ENCODE measurements at places on chromosomes 2 and 18.

DNA sequence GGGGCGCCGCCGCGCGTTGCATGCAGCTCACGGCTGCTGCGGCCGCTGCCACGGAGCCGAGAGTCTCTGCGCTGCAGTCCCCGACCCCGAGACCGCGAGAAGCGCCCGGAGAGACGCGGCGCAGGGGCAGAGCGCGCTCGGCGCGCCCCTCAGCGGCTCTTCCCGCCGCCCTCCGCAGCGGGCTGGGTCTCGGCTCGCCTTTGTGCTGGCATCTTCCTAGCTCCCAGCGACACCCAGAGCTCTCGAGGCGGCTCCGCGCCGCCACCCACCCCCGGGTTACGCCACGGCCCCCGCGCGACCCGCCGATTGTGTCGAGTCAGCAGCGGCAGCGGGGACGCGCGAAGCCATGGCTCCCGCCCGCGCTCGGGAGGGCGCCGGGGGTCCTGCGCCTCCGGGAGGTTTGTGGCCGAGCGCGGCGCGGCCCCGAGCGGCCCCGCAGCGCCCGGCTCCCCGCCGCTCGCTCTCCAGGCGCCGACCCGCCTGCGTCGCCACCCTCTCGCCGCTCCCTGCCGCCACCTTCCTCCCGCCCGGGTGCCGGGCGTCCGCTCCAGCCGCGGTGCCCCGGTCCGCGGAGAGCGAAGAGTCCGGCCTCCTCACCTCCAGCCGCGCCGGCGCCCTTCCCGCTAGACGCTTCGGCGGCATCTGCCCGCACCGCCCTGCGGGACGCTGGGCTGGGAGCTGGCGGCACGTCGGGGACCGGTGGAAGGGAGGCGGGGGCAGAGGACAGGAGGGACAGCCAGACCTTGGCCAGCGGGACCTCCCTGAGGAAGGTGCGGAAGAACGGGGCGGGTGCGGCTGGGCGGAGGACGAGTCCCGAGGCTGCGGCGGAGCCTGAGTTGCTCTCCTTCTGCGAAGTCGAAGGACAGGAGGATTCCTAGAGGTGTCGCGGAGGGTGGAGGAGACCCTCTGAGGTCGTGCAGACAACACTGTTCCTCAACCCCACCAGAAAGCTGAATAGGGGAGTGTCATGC is 46.3 kb upstream of the CCDC150 start:
- no peak for DNase-seq

DNA sequence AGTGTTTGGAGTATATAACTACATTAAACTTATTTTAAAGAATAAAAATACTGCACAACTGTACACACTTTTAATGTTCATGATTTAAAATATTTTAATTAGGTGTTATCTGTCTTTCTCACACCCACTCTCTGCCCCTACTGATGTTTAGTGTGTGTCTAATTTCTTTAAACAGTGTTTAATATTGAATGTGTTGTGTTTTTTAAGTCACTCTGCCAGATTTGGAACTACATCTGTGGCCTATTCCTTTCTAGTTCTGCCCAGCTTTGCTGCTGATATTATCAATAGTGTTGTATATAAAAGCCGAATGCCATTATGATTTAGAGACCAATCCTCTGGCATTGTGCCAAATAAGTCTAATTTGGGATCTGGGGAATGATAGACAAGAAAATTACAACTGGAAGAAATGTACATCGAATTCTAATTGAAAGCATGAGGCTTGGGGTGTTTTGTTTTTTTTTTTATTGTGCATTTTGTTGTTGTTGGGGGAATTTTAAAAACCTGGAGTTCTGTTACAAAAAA is 398.0 kb downstream of the CPS1 start:
- DNase-seq, result no peak

DNA sequence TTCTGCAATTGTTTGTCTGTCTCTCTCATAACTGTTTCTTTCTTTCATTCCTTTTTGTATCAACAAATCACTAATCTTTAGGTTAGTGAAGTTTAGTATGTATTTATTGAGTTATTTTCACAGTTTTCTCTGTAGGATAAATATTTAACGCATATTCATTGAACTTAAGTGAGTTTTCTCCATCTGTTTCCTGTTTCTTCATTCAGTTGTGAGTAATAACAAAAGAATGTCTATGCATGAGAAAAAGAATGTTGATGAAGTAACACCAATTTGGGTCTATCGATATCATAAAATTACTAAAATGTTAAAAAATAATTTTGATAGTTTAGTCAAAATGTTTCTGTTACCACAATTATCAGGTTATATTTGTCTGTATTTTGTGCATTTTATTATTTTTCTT is 948.0 kb downstream of the DSC3 start:
- DNase-seq, result no peak

DNA sequence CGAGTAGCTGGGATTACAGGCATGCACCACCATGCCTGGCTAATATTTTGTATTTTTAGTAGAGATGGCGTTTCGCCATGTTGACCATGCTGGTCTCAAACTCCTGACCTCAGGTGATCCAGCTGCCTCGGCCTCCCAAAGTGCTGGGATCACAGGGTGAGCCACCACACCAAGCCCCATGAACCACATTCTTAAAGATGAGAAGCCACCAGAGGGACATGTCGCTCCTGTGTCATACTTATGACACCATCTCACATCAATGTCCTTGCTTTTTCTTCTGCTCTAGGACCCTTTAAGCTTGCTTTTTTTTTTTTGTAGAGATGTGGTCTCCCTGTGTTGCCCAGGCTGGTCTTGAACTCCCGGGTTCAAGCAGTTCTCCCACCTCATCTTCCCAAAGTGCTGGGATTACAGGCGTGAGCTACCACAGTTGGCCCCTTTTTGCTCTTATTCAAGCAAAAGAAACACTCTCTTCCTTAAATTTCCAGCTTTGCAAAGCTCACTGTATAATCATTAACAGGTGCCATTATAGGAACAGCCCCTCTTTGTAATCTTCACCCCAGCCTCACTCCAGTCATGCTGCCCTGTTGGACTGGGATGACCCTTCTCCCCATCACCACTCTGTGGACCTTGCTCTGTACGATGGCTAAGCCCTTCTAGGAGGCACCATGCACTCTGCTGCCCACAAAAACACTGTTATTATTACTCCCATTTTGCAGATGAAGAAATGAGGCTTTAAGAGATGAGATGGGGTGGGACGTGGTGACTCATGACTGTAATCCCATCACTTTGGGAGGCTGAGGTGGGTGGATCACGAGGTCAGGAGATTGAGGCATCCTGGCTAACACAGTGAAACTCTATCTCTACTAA is 10.8 kb upstream of the KCNG3 start:
- no peak for DNase-seq

DNA sequence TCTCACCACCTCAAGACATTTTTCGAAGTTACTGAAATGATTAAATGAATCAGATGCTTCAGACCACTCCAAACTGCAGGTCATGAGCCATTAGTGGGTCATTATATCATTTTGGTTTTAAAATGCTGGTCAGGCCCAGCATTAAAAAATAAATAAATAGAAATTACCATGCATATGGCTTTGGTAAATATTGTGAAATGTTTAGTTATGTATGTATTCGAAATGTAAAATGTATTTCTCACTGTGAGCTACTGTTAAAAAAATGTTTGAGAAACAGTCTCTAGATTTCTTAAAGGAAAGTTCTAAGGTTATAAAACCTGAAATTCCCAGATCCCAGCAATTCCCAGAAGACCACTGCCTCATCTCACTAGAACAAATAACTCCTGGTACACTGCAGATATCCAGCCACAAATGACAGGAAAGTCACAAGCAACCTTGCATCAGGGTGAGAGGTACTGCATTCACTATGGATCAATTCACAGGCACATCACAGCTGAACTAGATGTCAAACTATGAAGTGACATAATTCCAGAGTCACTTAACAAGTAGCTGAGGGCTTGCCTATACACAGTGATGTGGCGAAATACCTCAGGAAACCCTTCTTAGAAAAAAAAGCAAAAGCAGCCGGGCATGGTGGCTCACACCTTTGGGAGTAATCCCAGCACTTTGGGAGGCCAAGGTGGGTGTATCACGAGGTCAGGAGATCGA is 46.6 kb downstream of the FAM228A start:
- no peak for DNase-seq

DNA sequence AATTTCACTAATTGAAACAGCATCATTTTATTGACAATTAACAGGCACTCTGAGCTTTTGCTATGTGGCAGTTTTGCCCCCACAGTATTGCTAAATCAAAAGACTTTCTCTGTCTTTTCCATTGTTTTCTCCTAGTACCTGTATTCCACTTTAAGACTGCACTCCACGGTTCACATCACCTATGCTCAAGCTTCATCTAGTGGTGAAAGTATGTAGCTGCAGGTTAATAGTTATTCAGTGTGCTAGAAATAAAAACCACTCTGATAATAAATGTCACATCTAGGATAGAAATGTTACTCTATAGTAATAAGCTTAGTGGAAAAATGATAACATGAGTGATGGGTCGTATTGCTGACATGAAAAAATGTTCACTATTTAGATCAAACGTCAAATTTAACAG is 24.6 kb downstream of the ARL6IP6 start:
- no peak for DNase-seq

DNA sequence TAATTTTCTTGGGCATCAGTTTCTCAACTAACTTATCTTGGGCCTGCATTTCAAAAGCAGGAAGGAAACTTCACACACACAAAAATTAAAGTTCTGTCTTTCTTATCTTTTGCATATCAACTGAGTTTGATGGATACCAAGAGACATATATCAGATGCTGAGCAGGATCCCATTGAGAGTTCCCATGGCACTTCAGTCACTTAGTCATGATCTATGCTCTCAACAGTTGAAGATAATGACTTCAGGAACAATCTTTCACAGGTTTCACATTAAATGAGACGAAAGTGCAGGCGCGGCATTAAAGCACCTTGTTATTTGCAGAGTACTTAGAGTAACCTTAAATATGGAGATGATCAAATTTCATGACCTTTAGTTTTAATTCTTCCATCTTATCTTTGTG is 2139.8 kb upstream of the CELF4 start:
- no peak for DNase-seq

DNA sequence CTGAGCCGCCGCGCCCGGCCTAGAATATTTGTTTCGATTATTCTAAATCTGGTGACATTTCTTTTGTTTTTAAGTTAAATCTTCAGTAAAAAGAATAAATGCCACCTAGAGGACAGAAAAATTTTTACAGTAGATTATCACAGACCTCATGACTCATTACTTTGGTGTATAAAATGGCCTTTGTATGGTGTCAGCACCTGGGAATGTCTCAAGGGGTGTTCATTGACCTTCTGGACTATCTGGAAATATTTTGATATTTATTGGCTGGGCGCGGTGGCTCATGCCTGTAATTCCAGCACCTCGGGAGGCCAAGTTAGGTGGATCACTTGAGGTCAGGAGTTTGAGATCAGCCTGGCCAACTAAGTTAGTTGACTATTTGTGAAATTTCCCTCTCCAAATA is 30.3 kb upstream of the SLC30A6 start:
- no peak for DNase-seq

DNA sequence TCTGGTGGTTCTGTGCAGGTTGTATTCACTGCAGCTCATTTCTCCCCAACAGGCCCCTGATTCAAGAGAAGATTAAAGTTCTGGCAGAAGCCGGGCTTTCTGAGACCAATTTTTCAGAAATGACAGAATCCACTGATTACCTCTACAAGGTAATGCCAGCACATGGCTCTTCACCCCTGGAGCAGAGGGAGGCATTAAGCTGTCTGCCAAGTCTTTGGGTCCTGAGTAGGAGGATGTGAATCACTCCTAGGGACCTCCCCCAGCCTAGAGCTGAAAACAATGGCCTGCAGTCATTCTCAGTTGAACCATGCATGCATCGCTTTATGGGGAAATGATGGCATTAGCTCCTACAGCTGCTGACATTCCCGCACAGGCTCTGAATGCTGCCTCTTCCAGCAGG is 20.5 kb upstream of the RPL37A start:
- DNase-seq, result no peak

DNA sequence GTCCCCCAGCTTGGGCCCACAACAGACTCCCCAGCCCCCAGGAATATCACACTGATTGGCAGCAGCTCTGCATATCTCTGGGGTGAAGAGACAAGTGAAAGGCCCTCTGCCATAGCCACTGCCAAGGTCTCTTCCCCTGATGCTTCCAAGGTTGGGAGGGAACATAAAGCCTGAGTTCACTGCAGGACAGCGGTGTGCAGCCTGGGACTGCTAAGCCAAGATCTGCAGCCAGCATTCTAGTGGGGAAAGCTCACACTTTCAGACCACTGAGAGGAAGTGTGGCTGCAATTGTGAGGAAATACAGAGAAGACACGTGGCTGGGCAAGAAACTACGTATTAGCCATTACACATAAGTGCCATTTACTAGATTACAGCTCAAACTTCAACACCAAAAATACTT is 100.7 kb downstream of the MAIP1 start:
- DNase-seq, result no peak

DNA sequence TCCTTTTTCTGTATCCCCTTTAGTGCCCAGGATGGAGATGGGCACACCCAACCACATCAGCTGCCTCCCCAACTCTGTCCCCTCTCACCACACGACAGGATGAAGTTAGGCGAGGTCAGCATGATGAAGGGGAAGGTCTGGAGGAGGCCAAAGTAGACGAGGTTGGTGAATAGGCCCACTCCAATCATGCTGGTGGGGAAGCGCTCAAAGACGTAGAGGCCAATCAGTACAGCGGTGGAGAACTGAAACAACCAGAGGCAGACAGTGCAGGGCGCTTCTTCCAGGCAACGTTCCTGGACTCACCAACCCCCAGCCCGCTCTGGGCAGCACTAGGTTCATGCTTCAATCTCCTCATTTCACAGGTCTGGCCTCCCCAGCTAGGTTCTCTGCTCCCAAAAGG is 2.9 kb downstream of the TEX261 start:
- no peak for DNase-seq

GRCh38 chr2:46306988-46307655 is 9.9 kb downstream of the EPAS1 start:
- DNase-seq, result no peak

GRCh38 chr2:111162718-111163331 is 42.1 kb downstream of the BCL2L11 start:
- no peak for DNase-seq

DNA sequence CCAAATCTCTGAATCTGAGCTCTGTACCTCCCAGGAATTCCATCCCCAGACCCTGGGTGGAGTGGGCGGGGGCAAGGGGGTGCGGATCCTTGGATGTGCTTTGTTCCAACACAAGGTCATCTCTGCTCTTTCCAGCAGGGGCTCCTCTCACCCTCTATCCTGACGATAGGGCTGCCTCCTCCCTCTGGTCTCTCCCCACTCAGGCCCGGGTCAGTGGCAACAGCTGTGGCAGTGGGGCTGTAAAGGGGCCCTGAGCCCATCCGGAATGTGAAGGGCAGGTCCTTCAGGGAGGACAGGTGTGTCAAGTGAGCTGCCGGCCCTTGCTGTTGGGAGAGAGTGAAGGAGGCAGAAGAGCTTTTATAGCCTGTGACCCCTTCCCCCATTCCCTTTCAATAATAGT is 167.8 kb downstream of the CELF4 start:
- no peak for DNase-seq

- no peak for DNase-seq
These were observed 79.0 kb downstream of the CIB4 start for GRCh38 chr2:26561918-26562810.
